ENCODE measurements at places on chromosomes 16 and 17.

DNA sequence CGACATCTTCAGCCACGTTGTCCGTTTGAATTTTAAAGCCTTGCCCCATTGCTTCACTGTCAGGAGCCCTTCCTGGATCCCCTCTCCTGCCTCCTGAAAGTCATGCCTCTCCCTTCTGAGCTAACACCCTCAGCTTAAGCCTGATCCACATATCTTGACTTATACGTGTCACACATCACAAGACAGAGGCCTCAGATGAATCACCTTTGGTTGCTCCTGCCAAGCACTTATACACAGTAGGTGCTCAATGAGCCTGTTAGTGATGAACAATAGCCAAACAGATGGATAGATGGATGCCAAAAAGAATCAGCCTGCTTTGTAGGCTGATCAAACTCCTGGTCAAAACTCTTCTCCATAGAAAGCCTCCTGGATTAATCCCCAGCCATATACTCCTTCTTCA lies 31.8 kb downstream of the PITPNM3 start:
- no peak for DNase-seq

DNA sequence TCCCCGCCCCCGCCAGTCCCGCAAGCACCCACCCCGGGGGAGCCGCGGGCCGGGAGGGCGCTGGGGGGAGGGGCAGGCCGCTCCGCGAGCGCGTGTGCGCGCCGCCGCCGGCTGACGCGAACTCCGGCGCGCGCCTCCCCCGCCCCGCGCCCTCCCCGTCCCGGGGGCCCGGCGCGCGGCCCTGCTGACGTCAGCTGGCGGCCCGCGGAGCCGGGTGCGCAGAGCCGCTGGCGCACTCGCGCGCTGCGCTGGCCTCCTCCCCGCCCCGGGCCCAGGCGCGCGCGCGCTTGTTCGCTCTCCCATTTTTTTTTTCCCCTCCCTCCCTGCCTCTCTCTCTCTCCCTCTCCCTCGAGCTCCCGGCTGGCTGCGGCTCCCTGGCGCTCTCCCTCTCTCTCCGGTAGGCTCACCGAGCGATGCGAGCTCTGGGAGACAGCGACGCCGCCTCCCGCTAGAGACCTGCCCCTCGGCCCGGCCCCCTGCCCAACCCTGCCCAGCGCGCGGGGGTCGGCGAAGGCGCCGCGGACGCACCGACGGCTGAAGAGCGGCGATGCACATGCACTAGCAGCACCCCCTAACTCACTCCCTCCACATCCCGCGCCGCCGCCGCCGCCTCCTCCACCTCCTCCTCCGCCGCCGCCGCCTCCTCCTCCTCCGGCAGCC lies at the start of gene GNAO1:
TSS of gene GNAO1 (plus strand) at position 334 of the 660 bp plus-strand sequence. CDS start 747 bp downstream, outside the sequence.
- DNase-seq, result peak; percentile 90

- DNase-seq, result no peak
Observed at GRCh38 chr16:564690-565418, 2.0 kb upstream of the NHLRC4 start.

GRCh38 chr17:10177913-10178505 lies 20.4 kb downstream of the GAS7 start:
- peak; percentile 29 for DNase-seq

DNA sequence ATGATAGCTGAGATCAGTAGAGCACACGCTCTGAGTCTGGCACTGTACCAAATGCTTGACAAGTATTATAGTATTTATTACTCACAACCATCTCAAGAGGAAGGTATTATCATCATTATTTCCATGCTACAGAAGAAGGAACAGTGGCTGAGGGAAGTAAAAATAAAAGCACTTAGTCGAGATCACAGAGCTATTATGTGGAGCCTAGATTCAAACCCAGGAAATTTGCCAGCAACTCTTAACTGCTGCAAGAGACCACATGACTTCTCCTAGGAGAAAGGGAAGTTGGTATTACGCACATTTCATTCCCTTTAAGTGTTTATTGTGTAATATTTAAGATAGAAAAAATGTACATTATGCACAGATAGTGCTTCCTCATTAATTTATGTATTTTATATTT lies 1.0 kb upstream of the RHOT1 start:
- peak; percentile 40 for DNase-seq

DNA sequence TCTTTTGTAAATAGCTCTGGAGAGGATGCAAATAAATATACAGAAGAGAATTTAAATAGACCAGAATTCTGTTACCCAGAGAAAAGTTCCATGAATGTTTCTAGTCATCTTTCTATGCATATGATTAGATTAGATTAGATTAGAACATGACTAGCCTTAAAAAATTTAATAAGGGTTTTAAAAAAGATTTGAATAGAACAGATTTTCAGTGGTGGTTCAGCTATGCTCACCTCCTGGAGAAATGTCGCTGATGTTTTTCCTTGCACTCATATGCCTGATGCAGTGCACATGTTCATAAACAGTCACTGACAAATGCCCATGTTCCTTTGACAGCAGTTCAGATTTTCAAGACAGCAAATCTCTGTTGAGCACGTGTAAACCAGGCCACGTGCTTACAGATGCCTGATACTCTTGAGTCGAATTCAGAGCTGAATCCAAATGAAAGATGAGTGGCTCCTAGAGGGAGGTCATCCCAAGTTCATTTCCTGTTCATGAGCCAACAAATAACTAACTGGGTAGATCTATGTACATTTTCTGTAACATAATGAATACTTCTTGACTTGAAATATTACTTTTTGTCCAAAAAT lies 19.9 kb upstream of the RAB11FIP4 start:
- peak; percentile 58 for DNase-seq

- no peak for DNase-seq
Observed at GRCh38 chr16:82634955-82635610, 8.3 kb downstream of the CDH13 start.

- no peak for DNase-seq
Observed at GRCh38 chr17:82917699-82918345, 78.0 kb upstream of the ZNF750 start.
